ENCODE measurements at places on chromosomes 3 and 15.

DNA sequence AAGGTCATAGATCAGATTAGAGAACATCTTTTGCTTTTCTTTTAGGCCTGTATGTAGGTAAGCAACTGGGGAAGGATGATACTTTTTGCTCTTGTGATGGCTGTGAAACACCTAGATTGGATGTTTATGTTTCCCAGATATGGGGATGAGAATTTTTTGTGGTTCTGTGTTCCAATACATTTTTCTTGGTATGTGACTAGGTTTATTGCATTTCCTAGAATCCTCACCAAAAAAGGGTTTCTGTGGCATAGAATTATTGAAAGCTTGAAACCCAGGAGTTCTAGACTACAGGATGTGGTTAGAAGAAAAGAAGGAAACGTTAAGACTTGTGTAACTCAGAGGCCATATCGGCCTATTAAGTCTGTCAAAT, 25.8 kb downstream of the OXNAD1 start:
- no peak for DNase-seq

DNA sequence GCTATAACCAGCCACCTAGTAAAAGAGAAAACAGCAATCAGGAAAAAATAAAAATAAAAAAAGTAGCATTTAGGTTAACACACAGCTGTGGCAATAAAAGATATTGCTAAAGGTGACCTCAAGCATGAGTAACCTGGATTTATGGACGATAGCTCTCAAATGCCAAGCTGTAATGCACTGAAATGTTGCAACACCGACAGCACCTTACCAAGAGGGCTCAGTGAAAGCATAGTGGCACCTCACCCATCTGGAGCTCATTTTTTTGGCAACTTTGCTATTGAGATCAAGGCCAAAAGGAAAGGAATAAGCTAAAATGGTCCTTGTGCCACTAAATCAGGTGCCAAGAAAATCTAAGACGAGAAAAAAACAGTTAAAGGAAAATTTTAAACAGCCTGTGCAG, 2.5 kb downstream of the HACD2 start:
- DNase-seq, result no peak

DNA sequence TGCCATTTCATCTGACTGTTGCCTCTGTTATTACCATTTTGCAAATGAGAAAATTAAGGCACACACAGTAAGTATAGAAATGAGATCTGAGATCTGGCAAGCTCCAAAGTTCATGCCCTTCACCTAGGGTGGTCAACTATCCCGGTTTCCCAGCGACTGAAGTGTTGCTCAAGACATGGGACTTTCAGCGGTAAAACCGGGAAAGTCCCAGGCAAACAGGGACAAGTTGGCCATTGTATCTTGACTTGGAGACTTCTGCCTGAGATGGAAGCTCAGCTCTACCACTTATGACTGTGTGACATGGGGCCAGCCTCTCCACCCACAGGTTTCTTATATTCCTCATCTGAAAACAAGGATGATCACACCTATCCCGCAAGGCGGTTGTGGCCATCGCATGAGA, 55.6 kb upstream of the TPM1 start:
- DNase-seq, result no peak

DNA sequence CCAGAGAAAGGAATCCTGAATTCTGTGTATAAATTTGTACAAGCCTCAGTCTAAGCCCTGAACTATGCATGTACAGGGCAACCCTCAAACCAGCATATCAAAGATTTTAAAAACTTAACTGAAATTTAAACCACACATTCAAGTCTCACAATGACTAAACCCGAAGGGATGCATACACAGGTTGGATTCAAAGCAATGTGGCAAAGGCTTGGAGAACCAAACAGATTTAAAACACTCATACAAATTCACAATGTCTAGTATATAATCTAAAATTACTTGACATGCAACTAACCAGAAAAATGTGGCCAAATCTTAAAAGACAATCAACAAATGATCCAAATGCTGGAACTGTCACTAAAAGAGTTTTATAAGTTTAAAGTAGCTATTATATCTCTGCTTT, 36.4 kb downstream of the CEP152 start:
- no peak for DNase-seq

GRCh38 chr3:124768812-124769211, 38.6 kb downstream of the UMPS start:
- DNase-seq, result no peak

DNA sequence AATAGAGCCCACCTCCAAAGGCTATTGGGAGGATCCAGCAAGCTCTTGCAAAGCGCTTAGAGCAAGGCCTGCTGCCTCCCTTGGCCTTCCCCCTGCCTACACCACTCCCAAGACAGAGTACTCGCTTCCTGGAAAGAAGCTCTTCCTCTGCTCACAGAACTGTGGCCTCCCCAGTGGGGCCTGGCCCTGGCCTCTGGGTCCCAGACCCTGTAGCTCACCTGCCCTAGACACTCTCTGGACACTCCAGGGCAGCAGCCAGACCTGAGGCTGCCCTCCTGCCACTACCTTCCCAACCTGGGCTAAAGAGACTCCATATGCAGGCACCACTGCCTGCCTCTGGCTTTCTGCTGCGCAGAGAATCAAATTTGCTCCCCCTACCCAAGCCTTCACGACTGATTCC, 49.9 kb downstream of the GRIP2 start:
- no peak for DNase-seq

- DNase-seq, result no peak
Measured at GRCh38 chr15:99502182-99502581, 63.6 kb upstream of the MEF2A start.

DNA sequence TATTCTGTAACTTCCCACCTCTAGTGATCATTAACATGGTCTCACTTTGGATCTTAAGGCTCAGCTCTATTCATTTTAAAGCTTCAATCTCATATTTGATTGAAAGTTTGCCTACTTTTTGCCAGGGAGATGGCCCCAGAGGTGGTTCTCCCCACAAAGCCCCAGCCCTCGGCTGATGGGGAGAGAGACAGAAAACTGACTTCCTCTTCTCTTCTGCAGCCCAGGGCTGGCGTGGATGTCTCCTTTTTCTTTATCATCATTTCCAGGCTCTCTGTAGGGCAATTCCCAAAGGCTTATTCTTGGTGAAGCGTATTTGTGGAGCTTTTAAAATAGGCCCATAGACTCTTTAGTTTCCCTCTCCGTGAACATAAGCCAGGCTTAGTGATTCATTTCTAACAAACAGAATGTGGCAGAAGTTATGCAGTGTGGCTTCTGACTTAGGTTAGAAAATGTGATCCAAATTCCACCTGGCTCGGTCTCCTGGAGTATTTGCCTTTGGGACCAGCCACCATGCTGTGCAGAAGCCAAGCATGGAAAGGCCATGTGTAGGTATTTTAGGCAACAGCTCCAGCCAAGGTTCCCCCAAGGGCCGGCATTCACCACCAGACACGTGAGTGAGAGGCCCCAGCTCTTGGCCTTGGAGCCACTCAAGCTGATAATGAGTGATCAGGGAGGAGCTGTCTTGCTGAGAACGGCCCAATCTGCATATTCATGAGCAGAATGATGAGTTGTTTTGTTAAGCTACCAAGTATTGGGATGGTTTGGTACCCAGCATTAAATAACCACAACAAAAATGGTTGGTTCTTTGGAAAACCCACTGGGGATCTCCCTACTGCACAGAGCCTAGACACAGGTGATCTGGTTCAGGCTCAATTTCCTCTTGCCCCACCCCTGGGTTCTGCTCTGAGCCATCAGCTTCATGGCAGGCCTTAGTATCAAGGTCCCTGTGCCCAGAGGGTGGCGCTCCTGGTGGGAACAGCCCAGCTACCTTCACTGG, 353.2 kb upstream of the PROK2 start:
- no peak for DNase-seq

GRCh38 chr15:55743729-55744655, 1.0 kb upstream of the PRTG start:
- DNase-seq, result no peak

DNA sequence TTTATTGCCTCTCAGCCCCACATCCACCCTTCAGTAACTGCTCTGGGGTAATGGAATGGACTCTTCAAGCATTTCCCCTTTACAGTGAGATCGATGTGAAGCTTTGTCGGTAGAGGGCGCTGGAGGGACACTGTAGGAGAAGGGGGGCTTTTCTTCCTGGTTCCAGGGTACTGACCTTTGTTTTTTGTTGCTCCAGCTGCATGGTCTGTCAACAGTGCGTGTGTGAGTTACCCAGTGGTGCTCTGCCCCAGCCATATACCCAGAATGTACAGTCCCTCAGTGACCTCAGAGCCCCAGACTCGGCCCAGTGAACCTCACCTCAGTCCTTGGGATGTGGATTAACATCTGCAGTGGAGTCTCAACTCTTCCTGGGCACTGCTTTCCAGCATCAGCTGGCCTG, 180.3 kb upstream of the TSC22D2 start:
- peak; percentile 12 for DNase-seq

DNA sequence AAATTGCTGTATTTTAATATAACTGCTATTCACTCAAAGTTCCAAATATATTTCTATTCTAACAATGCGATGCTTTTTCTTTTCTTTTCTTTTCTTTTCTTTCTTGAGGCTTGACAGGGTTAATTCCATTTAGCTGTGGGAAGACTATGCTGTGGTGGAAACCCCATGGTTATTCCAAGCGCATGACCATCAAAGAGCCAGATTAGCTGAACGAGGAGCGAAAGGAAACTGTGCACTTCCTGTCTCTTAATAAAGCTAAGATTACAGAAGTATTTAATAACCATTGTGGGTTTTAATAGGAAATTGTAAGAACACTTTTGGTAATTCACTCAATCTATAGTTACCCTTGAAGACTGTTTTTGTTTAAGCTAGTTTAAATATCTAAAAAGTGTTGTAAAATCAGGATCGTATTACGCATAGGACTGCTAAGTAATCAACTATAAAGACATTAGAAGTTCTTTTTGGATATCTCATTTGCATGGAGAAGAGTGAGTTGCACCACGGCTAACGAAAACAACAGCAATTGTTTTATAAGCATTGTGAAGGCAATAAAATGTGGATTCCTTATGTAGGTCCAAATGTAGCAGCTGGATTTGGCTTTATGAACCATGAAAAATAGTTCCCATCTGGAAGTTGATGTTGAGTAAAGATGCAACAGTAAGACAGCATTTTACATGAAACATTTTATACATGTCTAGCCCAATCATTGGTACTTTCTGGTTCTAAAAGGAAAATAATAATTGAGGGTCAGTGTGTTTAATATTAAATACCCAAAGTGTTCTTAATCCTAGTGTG, 105.4 kb downstream of the ZIC1 start:
- DNase-seq, result no peak

GRCh38 chr3:53513556-53514190, 19.3 kb downstream of the CACNA1D start:
- DNase-seq, result no peak

- DNase-seq, result no peak
Measured at GRCh38 chr3:122745369-122746021, 48.1 kb downstream of the HSPBAP1 start.

DNA sequence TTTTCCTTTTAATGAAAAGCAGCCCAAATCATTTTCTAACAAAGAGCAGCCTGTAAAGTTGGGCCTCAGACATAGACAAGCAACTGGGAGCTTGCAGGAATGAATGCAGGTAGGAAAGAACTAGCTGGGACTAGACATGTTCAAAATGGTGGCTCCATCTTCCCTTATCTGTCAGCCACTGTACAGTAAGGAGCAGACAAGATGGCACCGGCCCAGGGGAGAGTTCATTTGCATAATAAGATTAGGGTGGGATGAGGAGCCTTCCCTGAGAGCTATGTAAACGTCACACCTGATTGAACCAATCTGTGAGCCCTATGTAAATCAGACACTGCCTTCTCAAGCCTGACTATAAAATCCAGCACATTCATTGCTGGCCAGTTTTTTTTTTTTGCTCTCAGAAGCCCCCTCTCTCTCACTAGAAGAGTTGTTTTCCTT, 59.7 kb upstream of the GK5 start:
- DNase-seq, result no peak

All from NCI-H510A treated with DMSO at 0.1 percent for 48 hours (cell line).